Eye (tissue), 1 donor: ENCODE measurements at places on chromosomes 5 and 9.

DNA sequence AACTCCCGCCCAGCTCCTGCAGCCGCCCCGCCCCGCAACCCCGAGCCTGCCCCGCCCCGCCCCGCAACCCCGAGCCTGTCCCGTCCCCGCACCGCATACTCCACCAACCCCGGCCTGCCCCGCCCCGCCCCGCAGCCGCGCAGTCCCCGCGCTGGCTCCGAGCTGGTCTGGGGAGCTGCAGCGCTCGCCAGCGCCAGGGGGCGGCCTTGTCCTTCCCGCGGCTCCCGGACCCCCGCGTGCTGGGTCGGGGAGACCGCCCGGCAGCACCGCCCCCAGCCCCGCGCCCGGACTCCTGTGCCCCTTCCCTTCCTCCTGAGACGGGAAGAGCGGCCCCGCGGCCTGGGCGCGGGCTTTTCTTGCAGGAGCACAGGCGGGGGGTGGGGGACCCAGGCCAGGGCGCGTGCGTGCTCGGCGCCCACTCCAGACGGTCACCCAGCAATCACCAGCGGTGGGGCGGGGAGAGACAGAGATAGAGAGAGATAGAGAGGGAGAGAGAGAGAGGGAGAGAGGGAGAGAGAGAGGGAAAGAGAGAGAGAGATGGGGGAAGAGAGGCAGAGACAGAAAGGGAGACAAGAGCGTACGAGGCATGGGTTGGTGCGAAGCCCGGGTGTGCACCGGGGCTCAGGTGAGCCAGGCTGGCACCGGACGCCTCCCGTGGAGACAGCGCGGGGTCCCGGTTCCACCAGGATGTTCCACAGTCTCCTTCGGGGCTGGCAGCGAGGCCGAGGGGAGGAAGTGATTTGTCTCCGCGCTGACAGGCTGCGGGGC lies 14.7 kb upstream of the TMEM250 start:
- DNase-seq: peak; percentile 81

GRCh38 chr5:78501411-78502352 lies 141.3 kb downstream of the SCAMP1 start:
- no peak for DNase-seq

DNA sequence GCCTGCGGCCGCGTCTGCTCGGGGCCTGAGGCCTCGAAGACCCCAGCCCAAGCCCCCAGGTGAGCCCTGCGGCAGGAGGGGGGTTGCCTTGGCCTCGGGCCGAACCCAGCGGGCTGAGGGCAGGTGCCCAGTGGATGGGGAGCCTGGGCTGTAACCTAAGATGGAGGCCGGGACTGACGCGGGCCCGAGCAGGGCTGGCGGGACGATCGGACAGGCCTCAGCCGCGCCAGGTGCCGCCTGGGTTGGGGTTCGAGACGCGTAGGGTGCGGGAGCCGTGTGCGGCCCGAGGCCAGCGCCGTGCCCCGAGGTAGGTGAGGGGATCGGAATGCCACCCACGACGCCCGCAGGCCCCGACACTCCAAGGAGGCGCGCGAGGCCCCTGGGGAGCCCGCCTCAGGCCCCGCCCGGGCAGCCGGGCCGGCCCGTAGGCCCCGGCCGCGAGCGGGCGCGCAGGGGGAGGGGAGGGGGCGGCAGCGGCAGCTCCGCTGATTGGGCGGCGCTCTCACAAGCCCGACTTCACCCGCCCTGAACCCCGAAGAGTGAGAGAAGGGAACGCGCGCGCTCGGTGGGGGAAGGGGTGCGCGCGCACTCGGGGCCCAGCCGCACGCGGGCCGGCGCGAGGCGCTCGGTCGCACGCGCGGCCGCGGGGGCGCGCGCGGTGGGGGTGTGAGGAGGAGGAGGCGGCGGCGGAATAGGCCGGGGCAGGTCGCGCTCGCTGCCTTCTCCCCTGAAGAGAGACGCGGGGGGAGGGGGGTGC lies at the start of gene NSD1:
TSS of gene NSD1 (plus strand) at position 678 of the 757 bp plus-strand sequence. CDS start 1,331 bp downstream, outside the sequence.
- peak; percentile 96 for DNase-seq

DNA sequence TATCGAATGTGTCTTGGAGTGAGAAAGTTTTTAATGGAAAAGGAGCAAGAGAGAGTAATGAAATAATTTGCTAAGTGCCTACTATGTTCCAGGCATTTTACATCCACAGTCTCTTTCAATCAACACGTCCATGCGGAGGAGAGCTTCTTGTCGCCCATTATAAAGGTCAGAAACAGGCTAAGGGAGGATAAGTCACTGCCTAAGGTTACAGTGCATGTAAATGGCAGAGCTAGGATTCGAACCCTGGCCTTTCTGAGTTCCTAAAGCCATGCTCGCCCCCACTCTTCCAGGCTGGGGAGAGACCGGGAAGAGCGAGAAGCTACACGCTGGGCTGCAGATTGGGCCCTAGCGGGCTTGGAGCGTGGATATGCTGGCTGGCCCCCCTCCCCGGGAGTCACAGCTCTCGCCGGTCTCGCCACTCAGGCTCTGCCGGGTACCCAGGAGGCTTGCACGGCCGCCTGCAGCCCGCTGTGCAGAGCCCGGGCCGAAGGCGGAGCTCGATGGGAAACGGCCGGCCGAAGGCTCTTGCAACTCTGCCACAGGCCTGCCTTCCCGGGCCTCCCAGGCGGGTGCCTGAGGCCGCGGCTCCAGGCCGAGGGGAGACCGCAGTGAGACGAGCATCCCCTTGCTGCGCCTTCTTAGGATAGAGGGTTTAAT lies 775 bp upstream of the LHX2 start:
- DNase-seq: no peak

DNA sequence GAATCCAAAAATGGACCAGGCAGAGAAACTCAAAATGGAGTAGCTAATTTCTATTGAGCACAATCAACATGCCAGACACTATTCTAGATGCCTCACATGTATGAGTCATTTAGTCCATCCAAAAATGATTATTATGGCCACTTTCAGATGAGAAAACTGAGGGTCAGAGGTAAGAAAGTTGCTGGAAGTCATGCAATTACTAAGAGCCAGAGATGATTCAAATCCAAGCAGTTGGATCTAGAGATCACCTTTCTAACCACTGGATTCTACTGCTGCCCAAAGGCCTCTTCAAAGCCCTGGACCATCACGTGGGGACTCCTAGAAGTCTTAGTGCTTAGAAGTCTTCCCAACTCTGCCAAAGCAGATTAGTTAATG lies 51.8 kb upstream of the HMHB1 start:
- no peak for DNase-seq

- no peak for DNase-seq
Observed at GRCh38 chr5:156186760-156187159, 140.2 kb upstream of the SGCD start.

GRCh38 chr5:140220032-140220697 lies 45.2 kb downstream of the CYSTM1 start:
- peak; percentile 47 for DNase-seq

- DNase-seq: no peak
Observed at GRCh38 chr5:132059043-132059695, 1.3 kb upstream of the IL3 start.

GRCh38 chr9:69458176-69458575 lies 133.2 kb downstream of the ENTREP1 start:
- no peak for DNase-seq

- DNase-seq: peak; percentile 55
Observed at GRCh38 chr9:87665505-87665904, 60.4 kb upstream of the CTSL start.

DNA sequence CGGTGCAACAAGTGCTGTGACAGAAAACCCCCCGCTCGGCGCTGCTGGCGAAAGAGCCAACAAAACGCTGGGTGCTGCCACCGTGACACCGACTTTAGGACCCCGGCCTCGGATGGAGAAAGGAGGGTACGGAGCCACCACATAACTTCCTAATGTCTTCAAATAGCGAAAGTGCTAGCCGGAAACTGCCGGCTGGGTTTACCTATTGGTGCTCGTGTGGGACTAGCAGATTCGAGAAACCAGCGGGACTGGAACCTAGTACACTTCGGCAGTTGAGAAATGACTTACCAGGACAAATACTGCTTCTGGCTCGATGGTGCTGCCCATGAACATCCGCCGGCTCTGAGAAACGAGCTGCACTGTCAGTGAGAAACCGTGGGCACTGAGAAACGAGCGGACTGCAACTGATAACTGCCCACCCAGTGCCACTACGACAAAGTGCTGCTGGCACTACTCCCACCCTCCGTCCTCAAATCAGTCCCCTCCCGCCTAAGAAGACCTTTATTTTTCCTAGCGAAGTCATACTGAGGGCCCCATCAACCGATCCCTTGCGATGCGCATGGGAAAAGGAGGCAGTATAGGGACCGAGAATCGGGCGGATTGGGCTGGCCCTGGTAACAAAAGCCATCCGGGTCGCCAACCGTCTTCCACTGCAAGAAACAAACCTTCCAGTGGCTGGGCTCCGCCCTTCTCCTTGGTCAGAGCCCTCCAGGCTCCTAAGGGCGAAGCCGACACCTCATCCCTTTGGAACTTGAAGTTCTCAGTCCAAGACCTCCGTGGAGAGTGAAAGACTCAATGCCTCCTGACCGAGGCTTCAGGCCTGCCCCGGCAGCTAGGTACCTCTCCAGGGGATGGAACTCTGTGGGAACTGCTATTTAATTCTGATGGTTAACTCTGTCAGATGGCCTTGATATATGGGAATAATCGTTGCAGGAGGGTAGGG lies 27.0 kb upstream of the ANXA2R start:
- DNase-seq: peak; percentile 99

DNA sequence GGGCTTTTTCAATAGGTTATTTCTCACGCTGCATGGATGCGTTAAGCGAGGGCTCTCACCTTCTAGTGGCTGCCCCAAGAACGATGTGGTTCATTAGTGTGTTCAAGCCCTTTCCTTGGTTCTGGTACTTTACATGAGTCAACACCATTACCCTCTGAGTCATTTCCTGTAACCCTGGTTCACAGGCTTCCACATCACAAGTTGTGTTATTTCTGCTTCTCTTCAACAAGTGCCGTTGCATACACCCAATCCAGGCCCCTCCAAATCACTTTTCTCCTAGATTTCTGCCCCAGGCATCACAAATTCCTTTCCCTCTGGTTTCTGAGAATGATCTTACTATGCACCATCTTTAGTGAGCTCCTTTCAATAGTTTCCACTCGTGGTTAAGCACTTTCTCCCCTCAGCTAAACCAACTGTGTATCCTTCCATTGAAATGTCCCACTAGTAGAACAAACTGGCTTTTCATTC lies 69.5 kb upstream of the RAD23B start:
- DNase-seq: no peak

DNA sequence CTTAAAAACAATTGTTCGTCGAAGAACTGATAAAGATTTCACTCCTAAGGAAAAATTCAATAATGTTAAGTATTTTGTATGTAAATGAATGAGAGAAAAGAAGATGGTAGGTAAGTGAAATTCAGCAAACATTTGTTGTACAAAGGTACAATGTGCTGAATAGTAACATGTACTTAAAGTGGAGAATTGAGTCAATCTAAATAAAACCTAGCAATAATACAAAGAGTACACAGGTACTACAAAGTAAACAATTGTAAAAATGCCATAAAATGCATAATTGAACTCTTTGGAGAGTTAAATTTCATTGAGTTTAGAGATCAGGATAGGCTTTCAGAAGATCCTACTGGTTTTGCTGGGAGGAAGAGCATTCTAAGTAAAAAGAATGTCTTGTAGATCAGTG lies 82.9 kb downstream of the ERBIN start:
- DNase-seq: no peak

GRCh38 chr5:14753292-14753691 lies 88.8 kb downstream of the OTULIN start:
- DNase-seq: no peak

DNA sequence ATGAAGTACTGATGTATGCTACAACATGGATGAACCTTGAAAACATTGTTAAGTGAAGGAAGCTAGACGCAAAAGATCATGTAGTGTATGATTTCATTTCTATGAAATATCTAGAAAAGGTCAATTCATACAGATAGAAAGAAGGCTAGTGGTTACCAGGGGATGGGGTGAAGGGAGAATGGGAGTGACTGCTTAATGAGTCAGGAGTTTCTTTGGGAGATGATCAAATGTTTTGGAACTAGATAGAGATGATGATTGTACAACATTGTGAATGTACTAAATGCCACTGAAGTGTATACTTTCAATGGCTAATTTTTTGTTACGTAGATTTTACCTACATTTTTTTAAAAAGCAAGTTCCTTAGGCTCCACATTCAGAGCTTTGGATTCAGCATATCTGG lies 14.9 kb upstream of the DELE1 start:
- no peak for DNase-seq

- DNase-seq: no peak
Observed at GRCh38 chr5:133869519-133870335, 98.7 kb downstream of the C5orf15 start.

- DNase-seq: no peak
Observed at GRCh38 chr9:107467416-107467815, 22.2 kb downstream of the KLF4 start.

- no peak for DNase-seq
Observed at GRCh38 chr9:122822056-122822455, 6.3 kb downstream of the PDCL start.

- DNase-seq: peak; percentile 21
Observed at GRCh38 chr5:36242534-36243485, 1.1 kb upstream of the NADK2 start.

DNA sequence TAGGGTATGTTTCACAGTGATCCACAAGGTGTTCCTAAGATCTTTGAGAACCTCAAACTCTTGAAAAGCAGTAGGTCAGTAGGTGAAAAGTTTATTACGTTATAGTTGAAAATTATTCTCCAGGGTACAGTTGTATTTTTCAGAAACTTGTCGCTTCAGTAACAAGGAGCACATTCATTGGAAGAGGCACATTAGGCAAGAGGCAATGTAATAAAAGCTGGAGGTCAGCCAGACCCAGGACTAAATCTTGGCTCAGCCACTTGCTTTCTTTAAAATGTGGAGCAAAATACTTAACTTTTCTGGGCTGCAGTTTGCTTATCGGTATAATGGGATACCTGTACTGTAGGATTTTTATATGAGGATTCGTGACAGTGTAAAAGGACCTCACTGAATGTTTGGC lies 45.6 kb downstream of the TLE4 start:
- no peak for DNase-seq

DNA sequence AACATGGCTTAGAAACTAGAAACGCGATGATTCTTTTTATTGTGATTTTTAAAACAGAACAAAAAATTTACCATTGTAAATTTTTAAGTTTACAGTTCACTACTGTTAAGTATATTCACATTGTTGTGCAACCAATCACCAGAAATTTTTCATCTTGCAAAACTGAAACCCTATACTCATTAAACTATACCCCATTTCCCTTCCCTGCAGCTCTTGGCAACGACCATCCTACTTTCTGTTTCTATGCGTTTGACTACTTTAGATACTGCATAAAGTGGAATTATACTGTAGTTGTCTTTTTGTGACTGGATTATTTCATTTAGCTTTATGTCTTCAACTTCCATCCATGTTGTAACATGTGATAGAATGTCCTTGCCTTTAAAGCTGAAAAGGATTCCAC lies 52.5 kb downstream of the SPOCK1 start:
- DNase-seq: no peak

GRCh38 chr5:31736127-31736526 lies 97.2 kb downstream of the PDZD2 start:
- DNase-seq: no peak
